Common myeloid progenitor, CD34-positive (primary cell): ENCODE measurements at places on chromosomes 5 and 9.

- DNase-seq = no peak
Observed at GRCh38 chr5:75338408-75338807, 1.4 kb downstream of the HMGCR start.

DNA sequence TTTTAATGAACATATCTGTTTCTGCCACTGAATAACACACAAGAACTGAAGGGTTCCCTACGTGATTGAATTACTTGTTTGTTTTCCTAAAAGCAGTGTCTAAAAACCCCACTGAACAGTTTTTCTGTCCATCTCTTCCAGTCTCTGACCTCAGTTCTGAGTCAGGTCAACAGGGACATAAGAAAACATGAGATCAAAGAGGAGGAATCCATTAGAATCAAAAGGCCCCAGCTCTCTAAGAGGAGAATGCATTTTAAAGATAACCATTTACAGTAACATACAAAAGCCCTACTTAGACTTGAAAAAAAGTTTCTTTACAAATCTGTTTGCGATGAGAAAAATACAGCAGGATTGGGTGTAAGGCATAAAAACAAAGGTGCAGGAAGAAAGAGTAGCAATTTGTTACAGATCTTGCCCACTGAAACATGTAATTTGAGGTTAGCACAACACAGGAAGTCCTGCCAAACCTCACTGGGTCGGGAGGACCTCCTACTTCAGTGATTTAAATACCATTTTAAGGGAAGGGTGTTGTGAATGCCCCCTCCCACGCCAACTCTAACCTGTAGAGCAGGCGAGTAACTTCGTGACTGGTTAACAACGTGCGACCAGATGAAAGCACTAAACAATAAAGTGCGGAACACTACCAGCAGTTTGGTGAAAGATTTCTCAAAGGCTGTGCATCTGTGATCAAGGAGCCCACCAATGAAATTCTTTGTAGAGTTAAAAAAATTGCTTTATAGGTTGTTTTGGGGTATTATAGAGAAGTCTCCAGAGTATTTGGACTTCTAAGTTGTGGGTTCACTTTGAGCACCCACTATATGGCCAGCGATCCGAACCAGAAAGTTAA, 1.3 kb downstream of the QSOX2 start:
- DNase-seq = peak; percentile 51

DNA sequence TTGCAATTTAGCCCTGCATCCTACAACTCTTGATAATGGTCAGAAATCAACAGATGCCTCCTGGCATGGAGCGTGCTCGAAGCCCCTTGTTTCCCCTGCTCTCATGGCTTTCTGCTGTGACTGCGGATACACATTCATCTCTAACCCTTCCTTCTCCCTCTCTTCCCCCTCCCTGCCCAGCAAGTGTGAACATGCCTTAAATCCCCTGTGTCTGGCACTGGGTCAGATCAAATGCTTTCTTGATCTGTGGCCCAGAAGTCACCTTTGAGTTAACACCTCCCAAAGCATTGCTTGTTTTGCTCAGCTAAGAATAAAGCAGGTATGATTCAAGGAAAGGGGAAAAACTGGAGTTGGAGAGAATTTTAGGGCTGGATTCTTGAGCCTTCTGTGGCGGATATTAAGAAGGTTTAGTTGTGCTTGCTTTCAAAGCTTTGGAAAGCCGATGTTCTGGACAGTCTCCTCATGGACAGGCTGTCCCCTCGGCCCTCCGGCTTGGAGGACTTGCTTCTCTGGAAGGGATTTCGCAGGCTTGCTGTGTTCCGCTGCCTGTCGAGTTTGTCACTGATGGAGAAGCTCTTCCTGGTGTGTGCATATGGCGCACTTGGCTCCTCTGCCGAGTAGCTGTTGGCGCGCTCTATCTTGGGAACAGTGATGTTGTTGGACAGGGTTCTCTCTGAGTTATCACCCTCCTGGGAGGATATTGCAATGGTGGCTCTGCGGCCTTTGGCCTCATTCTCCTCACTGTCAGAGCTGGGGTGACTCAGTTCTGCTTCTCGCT, 121.3 kb upstream of the KLF9 start:
- no peak for DNase-seq

GRCh38 chr5:132677191-132677590, 3.4 kb downstream of the IL4 start:
- DNase-seq = no peak

DNA sequence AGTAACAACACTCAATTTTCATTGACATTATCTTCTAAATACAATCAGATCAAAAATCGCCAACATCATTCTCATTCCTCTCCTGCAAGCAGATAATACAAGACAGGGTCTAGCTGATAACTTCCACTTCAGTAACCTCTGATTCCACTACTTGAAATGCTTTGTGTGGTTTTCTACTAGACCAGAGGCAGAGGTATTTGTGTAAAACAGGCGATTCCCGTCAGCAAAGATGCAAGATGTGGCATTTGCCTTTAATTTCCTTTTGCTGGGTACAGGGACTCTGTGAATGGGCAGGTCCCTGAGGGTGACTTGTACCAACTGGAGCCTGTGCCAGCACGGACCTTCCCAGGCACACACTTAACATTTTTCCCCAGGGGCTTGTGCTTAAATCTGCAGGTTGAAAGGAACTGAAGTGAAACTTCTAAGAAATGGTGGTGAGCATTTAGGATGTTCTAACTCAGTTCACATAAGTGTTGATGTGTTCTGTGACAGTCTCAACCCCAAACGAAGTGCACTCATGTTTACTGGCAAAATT, 625.5 kb upstream of the WWC1 start:
- DNase-seq = no peak

DNA sequence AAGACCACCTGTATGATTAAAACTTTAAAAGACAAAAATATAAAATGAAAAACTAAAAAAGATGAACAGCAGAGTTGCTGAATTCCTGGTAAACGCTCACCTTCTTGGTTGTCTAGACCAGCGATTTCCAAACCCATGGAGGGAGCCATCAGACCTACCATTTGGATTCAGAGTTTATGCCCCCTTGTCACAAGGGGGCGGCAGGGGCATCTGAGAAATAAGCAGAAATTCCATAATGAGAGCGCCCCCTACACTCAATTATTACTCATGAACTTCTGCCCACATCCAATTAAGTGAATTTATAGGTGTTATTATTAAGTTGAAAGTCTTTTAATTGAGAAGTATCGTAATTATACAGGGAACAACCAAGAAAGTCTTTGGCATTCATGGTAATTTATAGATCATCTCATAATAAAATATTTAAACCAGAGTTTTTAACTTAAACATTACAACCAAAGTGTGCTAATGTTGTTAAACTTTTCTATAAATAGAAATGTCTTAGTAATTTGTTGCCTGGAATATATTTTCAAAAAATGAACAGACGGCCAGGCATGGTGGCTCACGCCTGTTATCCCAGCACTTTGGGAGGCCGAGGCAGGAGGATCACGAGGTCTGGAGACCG, 35.2 kb upstream of the SPATA31C2 start:
- peak; percentile 90 for DNase-seq

- DNase-seq = peak; percentile 66
Observed at GRCh38 chr9:127664678-127665507, 41.9 kb upstream of the CFAP157 start.

GRCh38 chr5:72543811-72544210, 36.6 kb upstream of the ZNF366 start:
- DNase-seq = no peak

- peak; percentile 12 for DNase-seq
Observed at GRCh38 chr5:1312206-1312605, 17.3 kb upstream of the TERT start.

GRCh38 chr9:6355728-6356127, 27.6 kb downstream of the TPD52L3 start:
- DNase-seq = no peak

GRCh38 chr5:2710910-2711309, 40.6 kb downstream of the IRX2 start:
- DNase-seq = peak; percentile 12

DNA sequence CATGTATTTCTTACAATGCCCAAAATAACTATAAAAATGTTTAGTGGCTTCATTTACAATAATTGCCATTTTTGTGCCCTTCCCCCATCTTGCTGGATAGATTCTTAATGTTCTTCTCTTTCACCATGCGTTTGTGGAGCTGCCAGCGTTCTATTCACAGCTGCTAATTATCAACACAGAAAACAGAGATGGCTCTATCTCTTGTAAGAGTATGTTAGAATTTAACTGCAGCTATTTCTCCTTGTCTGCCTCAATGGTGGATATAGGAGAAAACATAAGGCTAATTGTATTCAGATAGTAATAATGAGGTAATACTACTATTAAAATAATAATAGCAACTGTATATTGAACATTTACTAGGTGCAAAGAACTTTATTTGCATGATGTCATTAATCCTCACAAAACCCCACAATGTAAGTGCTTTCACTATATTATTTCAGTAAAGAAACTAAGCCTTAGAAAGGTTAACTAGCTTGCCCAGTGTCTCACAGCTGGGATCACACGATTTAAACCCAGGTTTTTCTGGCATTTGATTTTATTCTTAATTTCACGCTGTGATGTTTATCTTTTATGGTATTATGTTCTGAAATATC, 50.1 kb downstream of the JAKMIP2 start:
- DNase-seq = no peak
